Cardiac muscle cell (in vitro differentiated cells and primary cell): ENCODE measurements at places on chromosomes 7 and 10. TPM values are rescaled to one million over a fixed set of nuclear protein-coding genes. Genes with fewer than 3 reads are reported as not detected.

GRCh38 chr10:7794251-7795026, 6.5 kb downstream of the ATP5F1C start:
- no peak for DNase-seq

- DNase-seq: peak; percentile 71
Observed at GRCh38 chr10:52313933-52314821, at the start of gene DKK1. Gene DKK1 (plus strand): TSS chr10:52314281. CDS start chr10:52314435, 154 bp downstream.

GRCh38 chr10:106224676-106225075, 939.8 kb downstream of the SORCS1 start:
- no peak for DNase-seq

The GNAT3 gene
- total RNA-seq: not detected in 2 replicates

The PCGF6 gene
- 11.5 and 21.4 TPM in 2 replicates for total RNA-seq

The TMEM236 gene
- total RNA-seq: under 0.01 TPM in 1 of 2 replicates, not detected in the other

DNA sequence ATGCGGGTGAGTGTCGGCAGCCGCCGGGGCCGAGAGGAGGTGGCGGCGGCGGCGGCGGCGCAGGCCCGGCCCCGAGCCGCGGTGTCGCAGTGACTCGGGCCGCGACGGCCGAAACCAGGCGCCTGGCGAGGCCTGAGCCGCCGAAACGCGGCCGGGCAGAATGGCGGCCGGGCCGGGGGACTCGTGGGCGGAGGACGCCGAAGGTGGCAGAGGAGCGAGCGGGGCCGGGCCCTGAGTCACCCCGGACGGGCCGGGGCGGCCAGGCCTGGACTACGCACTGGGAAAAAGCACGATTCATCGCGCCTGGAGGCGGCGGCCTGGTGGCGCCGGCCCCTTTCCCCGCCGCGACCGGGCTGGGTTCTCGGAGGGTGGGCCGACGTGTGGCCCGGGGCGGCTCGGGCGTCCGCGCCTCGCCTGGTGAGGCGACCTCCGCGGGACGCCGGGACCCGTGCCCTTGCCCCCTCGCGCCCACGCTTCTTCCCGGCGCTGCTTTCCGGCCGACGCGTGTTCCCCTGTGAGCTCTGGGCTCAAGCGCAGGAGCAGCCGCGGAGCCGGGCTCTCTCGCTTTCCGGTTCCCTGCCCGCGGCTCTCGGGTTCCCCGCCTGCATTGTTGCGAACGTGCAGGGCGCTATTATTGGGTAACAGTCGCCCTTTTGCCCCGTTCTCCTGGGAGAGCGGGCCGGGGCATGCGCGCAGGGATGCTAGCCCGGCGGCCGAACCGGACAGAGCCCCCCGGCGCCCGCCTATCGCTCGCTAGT, 500 bp downstream of the CUL1 start:
- DNase-seq: peak; percentile 73

GRCh38 chr7:12623885-12624498, 53.5 kb downstream of the SCIN start:
- peak; percentile 33 for DNase-seq

DNA sequence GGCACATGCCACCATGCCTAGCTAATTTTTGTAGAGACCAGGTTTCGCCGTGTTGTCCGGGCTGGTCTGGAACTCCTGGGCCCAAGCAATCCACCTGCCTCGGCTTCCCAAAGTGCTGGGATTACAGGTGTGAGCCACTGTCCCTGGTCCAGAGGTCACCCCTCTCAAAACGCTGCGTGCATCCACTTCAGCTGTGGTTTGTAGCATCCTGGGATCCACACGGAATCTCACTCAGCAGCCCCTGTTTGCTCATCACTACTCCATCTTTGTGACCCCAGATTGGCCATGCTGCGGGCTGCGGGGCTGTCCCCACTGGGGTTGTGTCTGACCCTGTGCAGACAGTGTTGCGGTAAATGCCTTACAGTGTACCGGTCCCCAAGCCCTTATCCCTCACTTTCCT, 3.5 kb downstream of the INPP5A start:
- no peak for DNase-seq

The PPP1R9A gene
- total RNA-seq: 21.7 and 41.5 TPM in 2 replicates

GRCh38 chr7:137915266-137915665, 68.5 kb upstream of the DGKI start:
- no peak for DNase-seq

The ACTR3C gene
- 1.5 and 4.8 TPM in 2 replicates for total RNA-seq

DNA sequence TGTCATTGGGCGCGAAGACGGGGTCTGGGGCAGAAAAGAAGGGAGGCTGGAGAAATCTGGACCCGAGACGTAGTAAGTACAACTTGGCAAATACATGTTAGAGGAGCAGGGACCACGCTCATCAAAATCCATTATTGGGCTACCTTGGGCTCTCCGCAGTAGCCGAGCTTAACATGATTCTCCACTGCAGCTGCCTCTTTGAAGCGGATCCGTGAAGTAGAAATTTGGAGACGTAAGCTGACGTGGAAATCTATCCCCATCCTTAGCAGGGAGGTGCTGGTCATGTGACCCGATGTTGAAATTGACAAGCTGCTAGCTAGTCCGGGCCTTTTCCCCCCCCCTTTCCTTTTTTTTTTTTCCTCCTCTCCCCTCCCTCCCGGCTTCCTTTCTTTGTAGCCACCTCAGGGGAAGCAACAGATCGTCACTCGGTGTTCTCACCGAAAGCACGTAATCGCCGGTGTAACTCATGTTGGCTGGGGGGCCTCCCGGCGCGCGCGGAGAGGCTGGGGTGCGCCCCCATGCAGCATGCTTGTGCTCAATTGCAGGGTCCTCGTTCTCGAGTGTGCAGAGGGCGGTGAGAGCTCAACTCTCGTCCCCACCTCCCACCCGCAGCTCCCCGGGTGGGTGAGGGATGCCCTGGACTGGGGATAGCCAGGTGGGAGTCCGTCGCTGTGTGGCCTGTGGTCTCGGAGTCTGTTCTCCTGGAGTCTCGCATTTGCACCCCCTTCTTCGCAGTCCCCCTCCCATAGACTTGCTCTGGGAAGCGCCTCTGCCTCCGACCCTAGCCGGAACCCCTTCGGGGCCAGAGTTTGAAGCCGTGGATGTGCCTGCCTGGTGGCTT, at the start of gene HOXA11:
Gene HOXA11, minus strand, starts transcription at position 220 of the 841 bp plus-strand sequence. Its CDS starts 88 bp downstream, at position 132.
- DNase-seq: no peak

DNA sequence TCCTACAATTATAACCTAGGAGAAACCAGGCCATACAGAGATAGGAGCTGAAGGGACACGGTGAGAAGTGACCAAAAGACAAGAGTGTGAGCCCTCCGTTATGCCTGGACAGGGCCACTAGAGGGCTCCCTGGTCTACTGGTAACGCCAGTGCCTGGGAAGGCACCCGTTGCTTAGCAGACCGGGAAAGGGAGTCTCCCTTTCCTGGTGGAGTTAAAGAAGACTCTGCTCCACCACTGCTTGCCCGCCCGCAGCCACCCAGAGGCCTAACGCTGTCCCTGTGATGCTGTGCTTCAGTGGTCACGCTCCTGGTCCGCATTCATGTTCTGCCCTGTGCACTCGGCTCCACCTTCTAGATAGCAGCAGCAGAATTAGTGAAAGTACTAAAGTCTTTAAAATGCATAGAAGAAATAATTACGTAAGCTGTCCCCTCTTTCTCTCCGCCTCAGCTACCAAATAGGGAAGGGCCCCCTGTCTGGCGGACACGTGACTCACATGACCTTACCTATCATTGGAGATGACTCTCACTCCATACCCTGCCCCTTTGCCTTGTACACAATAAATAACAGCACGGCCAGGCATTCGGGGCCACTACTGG, 34.8 kb downstream of the GRID2IP start:
- DNase-seq: peak; percentile 88

GRCh38 chr7:94414481-94414880, 19.8 kb downstream of the COL1A2 start:
- DNase-seq: no peak

DNA sequence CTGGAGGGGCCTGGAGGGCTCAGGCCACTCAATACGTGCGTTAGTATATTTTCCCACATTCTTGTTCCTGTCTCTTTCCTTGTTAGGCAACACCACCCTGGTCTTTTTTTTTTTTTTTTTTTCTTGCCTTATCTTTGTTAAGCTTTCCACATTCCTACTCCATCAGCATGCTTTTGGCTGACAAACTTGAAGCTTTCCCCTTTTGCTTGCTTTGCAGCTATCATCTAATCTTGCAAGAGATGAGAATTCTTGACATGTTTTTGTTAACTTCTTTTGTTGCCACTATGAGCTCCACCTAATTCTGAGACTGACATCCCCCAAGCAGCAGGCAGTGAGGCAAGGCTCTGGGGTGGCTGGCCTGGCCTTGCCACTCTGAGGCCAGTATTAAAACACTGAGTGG, 52.5 kb upstream of the NRP1 start:
- DNase-seq: peak; percentile 83

The HPS6 gene
- 35.2 and 44.4 TPM in 2 replicates for total RNA-seq

DNA sequence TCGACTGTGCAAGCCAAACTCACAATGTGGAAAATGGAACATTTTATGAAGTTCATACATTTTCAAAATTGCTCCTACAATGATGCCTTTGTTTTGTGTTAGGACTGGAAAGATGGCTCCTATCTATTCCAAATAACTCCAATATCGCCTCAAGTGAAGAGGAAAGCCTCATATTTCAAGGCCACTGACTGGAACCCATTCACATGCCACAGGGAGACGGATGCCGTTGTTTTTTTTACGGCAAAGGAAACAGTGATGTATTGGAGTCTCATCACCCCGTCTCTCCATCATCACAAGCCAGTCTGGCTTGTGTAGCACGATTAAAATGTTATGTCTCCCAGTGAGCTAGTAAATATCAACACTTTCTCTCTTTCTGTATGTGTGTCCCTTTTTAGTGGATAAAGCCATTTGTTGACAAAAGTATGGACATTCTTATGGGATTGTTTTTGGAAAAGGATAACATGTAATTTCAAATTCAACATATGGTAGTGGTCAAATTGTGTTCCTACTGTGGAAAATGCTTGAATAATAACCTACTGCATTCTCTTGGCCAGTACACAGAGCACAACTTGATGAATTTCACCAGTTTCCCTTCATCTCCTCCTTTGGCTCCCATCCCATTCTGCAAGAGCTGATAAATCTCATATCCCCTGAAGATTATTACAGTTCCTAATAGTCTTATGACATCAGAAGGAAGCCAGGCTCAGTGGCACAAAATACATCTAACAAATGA, 109.5 kb upstream of the PITRM1 start:
- no peak for DNase-seq

GRCh38 chr7:115549910-115550309, 480.7 kb downstream of the TFEC start:
- DNase-seq: no peak
